ENCODE measurements at places on chromosomes 1 and 21.

DNA sequence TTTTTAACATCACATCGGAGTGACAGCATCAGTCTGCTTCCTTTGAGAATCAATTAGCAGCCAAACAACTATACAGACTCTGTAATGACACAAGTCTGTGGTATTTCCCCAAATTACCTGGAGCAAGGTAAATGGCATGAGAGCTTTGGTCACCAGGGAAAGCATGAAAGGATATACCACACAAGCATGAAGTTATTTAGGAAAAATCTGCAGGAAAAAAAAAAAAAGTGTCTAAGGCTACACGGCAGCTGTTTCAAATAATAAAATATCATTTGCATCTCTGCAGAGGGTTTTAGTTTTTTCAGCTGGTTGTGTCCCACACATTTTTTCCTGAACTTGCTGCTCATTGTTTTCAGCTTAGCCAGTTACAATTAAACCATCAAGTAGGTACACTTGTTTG, 234.7 kb downstream of the TTLL7 start:
- DNase-seq, result no peak

- DNase-seq, result no peak
Measured at GRCh38 chr1:172359491-172359999, 60.9 kb upstream of the C1orf105 start.

DNA sequence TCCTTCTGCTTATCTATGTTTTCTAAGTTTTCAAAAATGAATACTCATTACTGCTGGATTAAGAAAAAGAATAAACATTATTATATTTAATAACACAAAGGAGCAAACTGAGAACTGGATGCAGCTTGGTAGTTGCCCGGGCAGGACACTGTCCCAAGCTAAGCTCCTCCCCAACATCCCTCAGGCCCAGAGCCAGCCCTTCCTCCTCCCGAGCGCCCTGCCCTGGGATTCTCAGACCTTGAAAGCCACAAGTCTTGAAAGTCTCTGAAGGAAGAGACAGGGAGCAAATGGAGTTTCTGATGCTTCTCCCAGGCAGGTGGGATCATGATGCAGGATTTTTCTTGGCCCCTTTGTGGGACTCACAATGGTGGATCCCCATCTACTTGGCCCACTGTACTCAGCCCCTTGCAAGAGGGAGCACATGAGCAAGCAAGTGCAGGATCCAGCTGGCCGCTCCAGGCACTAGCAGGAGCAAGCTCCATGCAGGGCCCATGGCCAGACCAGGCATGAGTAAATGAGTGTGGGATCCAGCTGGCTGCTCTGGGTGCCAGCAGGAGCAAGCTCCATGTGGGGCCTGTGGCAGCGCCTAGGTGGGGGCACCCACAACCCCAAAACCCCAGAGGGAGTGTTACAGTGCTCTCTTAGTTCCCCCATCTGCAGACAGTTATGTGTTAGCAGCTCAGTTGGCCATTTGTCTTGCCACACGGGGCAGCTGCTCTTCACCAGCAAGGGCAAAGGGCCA, 32.1 kb upstream of the RAB4A start:
- DNase-seq, result no peak

DNA sequence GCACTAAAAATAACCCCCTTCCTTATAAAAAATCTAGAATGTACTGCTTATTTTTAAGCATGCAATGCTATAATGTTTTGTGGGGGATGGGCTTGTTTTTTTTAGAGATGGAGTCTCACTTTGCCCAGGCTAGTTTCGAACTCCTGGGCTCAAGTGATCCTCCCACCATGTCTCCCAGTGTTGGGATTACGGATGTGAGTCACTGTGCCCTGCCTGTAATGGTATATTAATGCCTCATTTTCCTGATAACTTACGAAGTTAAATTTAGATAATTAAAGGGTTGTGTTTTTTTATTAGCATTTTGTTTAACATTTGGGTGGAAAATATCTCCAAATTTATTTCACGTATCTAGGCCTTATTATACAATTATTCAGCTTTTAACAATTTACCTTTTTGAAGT, 6.5 kb downstream of the RNF11 start:
- DNase-seq, result no peak

DNA sequence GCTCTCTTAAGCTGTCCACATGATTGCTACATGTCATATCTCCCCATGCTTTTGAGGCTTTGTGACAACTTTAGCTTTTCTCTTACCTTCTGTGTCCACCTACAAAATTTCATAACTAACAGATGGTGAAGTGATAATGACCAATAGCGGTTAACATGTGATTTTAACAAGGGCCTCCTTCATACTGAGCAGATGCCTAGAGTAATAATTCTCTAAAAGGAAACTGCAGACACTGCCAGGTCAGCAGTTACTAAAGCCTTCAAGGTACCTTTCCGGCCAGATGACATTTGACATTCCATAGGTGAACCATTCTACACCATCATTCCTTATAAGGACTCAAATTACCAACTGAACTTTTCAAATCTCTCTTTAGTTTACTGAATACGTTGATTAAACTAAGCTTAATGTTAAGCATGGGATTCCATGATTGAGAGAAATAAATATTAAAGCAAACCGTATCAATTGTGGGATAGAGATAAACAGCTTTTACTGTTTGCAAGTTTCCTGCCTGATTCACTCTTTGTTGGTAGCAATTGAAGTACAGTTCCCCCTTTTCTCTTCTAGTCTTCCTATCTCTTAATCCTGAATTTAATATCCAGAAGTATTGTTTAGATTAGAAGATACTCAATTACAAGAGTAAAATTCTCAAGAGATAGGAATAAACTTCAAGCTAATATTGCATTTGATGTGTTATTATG, 205.1 kb downstream of the PLA2G4A start:
- DNase-seq, result no peak

GRCh38 chr1:12142141-12142823, 24.5 kb upstream of the TNFRSF1B start:
- no peak for DNase-seq

DNA sequence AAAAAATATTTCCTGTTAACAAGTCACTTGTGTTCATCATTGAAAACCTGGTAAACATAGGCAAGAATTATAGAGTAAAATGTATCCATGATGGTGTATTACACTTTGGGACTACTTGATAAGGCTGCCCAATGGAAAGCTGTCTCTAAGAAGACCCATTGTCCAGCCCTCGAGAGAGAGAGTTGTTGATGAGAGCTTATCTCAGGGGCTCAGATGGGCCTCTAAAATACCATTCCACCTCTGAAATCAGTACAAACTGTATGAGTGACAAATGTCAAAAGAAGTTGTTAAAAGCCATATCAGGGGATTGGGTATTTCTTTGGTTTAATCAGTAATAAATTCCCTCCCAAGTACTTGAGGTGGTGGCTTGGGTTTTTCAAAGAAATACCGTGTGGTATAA, 96.1 kb downstream of the KCNK1 start:
- DNase-seq, result no peak

DNA sequence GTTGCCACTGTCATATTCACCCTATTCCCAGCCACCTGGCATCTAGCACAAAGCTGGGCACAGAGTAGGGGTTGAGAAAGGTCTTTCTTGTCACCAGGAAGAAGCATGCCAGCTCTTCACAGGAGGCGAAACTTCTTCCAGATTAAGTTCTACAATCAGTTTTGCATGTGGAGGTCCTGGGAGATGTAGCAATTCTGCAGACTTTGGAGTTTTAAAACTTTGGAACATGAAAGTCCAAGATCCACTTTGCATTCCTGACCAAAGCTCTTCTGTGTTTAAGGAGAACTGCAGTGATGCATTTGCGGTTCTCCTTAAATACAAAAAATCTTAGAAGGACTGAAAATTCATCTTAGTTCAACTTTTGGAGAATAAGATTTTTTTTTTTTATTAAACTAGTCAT, 258.5 kb upstream of the USP24 start:
- no peak for DNase-seq

- no peak for DNase-seq
Measured at GRCh38 chr1:40893946-40894345, 31.8 kb upstream of the CITED4 start.

- no peak for DNase-seq
Measured at GRCh38 chr1:189657715-189658114, 819.9 kb downstream of the BRINP3 start.

DNA sequence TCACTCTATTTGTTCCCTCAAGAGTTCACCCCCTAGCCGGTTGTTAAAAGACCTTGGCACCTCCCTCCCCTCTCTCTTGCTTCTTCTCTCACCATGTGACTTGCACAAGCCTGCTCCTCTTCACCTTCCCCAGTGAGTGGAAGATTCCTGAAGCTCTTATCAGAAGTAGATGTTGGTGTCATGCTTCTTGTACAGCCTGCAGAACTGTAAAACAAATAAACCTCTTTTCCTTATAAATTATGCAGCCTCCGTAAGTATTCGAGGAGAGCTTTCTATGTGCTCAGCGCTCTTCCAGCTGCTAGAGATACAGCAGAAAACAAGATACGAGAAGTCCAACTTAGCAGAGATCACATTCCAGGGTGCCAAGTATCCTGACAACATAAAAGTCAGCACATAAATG, 147.0 kb upstream of the RUNX1 start:
- no peak for DNase-seq

DNA sequence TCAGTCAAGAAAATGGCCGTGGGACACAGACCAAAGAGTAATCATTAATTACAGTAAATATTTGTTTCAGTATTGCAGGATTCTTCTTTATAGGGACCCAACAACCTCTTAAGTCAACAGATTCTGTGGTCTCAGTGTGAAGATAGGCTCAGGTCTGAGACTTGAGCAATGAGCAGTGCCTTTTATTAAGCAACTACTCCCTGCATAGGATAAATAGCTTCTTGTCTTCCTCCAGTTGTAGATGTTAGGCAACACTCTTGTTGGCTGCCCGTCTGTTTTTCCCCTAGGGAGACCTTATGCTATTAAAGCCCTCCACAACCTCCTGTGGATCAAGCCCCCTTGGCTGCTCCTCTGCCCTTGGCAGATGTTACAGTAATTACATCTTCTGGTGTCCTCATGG, 1.8 kb upstream of the OMA1 start:
- DNase-seq, result no peak

- no peak for DNase-seq
Measured at GRCh38 chr1:24553931-24554330, 2.0 kb upstream of the NCMAP start.

DNA sequence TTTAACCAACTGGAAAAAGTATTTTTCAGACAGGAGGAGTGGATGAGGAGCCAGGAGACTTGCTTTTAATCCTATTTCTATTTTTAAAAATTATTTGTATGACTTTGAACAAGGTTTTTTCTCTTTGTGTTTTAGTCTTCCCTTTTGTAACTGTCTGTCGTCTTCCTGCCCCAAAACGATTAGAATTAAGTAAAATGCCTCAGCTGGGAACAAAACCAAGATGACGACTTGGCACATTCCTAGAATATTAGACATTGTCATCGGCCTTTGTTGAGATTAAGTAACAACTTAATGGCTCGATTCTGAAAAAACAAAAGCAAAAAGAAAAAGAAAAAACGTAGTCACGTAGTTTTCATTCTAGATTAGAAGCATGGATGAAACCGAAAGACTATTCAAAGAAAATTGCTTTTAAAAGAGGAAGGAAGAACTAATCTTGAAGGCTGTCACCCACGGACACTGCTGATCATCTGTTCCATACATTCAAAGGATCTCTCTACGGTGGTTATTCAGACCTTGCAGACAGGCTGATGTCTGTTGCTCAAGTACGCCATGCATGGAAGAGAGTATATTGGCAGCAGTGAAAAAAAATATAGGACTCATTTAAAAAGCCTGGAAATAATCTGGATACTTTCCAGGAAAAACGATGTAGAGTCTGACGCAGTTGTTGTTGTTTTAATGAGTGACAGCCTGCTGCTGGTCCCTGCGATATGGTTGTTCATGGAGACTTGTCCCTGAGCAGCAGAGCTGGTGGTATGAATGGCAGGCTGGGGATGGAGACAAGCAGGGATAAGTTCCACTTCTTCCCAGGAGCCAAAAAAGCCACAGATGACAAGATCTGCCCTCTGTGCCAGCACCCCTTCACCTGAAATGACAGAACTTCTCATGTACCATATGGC, 16.8 kb downstream of the GNG4 start:
- no peak for DNase-seq

- DNase-seq, result no peak
Measured at GRCh38 chr1:178580876-178581275, 68.0 kb downstream of the TEX35 start.

DNA sequence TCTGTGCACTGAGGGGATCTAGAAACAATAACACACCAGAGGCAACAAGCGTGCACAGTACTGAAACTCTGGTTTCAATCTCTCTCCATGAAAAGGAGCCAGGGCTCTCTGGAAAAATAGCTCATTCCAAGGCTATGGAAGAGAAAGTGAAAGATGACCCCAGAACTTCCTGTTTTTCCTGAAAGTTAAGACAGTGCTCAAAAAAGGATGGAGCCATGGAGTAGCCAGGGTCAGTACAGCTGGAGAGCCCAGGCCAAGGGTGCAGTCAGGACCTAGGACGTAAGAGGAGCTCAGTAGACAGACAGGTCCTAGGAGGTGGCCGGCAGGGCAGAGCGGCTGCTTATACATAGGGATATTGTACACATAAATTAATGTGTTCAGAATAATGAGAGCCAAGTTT, 19.1 kb downstream of the NOL9 start:
- no peak for DNase-seq

- DNase-seq, result no peak
Measured at GRCh38 chr1:4061521-4062031, 161.5 kb upstream of the C1orf174 start.

GRCh38 chr1:190416239-190416638, 61.4 kb downstream of the BRINP3 start:
- DNase-seq, result no peak

DNA sequence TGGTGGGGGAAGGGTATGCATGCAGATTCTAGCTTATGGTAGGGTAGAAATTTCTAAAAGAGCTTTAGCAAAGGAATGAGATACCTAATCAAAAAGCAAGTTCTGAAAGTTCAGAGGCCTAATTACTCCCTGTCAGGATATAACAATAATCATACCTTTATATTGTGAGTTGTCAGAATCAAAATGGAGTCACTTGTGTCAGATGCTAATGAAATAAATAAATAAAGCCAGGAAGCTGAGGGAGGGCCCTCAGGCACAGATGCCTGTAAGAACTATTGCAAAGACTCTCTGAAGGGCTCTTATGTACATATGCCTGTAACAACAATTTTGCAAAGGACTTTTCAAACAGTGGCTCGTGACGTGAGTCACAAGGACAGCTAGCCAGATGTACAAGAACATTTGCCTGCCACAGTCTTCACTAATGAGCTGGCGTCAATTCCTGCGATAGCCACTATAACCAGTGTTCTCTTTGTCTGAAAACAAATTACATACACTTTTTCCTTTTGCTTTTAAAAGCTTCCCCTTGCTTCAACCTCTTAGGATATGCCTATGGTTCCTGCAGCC, 27.4 kb upstream of the DNASE2B start:
- DNase-seq, result no peak

All from activated naive CD4-positive, alpha-beta T cell treated with anti-CD3 and anti-CD28 coated beads for 36 hours (primary cell).